ENCODE measurements at places on chromosomes 5 and 9.
A peak's percentile ranks its signal among the peaks of the same experiment; 100 is the strongest.

DNA sequence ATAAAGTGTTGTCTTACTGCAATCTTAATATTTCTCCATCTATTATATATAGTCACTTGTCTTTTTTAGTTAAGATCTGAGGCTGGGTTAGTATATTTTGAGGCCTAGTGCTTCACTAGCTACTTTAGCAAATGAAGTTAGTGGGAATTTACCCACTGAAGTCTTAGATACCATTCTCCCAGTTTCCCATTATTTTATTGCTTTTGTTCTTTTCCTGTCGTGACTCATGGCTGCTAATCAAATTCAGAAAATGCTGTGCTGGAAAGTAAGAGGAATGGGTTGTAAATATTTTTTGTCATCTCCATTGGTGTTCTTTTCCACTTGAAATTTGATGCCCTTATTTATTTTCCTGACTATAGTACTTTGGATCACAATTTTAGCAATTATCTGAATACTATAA, 14.2 kb downstream of the TCERG1 start:
- H3K4me3 ChIP-seq, result no peak overlapping the region
- peaks cover 20% of the 10 kb centered on the region for H3K4me1 ChIP-seq
- peaks cover 54% of the 10 kb centered on the region for H3K36me3 ChIP-seq
- no peak for DNase-seq
- H3K27me3 ChIP-seq, result no peaks in the 10 kb centered on the region

- peak overlapping the region; percentile 73 for H3K4me3 ChIP-seq
- H3K4me1 ChIP-seq, result peaks cover 26% of the 10 kb centered on the region
- peak overlapping the region; percentile 47 for H3K27ac ChIP-seq
- H3K27me3 ChIP-seq, result peaks cover 23% of the 10 kb centered on the region
- DNase-seq, result peak; percentile 89
These were observed 3.6 kb upstream of the PFN3 start for GRCh38 chr5:177403792-177404640.

- no peak overlapping the region for H3K4me3 ChIP-seq
- H3K36me3 ChIP-seq, result no peaks in the 10 kb centered on the region
These were observed 204.8 kb downstream of the TLE4 start for GRCh38 chr9:79776581-79776980.

DNA sequence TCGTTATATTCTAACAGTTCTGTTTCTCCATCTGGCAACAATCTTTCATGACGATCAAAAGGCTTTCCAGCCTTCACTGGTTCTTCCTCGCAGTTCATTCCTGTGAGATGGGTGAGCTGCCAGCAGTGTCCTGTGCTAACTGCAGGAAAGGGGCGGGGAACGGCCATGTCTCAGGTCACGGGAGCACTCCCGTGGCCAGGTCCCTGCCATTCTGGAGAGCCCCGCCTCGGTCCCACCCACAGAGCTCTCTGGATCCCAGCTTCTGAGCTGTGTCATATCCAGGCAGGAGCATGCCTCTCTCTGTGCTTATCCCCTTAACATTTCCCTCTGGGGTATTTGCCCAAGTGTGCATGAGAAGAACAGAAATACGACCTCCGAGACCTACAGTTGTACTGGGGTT, 297.8 kb upstream of the IRX2 start:
- no peaks in the 10 kb centered on the region for H3K36me3 ChIP-seq
- no peaks in the 10 kb centered on the region for H3K27me3 ChIP-seq
- H3K4me1 ChIP-seq, result no peaks in the 10 kb centered on the region
- no peak overlapping the region for H3K4me3 ChIP-seq
- no peak overlapping the region for H3K27ac ChIP-seq

GRCh38 chr5:147675168-147675567, 107.4 kb downstream of the JAKMIP2 start:
- no peaks in the 10 kb centered on the region for H3K36me3 ChIP-seq
- H3K4me1 ChIP-seq, result no peaks in the 10 kb centered on the region
- H3K4me3 ChIP-seq, result no peak overlapping the region

- peaks cover 3% of the 10 kb centered on the region for H3K27me3 ChIP-seq
- H3K4me3 ChIP-seq, result no peak overlapping the region
- no peak for DNase-seq
- no peaks in the 10 kb centered on the region for H3K36me3 ChIP-seq
- no peak overlapping the region for H3K27ac ChIP-seq
These were observed 242.1 kb upstream of the DAPK1 start for GRCh38 chr9:87255431-87256155.

GRCh38 chr5:149938791-149939358, 5.7 kb downstream of the PDE6A start:
- peaks cover 4% of the 10 kb centered on the region for H3K27me3 ChIP-seq
- H3K4me1 ChIP-seq, result no peaks in the 10 kb centered on the region
